Astrocyte of the hippocampus (primary cell): ENCODE measurements at places on chromosomes 1 and 21.

DNA sequence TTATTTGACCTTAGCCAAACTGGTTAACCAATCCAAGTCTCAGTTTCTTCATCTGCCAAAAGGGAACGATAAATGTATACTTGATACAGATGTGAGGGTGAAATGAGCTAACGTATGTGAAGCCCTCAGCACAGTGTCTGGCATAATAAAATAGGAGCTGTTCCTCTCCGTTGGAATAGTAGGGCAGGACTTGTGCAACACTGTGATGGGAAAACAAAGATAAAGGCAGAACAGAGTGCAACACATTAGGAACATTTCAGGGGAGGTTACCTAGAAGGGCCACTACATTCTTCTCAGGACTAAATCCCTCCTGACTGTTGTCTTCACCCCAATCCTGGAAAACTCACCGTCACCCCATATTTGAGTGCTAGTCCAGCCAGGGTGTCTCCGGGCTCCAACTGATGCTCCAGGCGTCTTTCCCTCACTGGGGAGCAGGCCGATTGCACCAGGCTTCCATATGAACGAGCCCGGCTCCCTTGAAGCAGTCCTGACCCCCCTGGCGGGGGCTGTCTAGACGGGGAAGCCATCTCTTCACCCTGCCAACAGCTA is 896 bp downstream of the LYSMD1 start:
- no peak for DNase-seq

GRCh38 chr1:27689423-27690173 is 17.6 kb upstream of the IFI6 start:
- DNase-seq = peak; percentile 88

- peak; percentile 69 for DNase-seq
These were observed 10.7 kb upstream of the ELF3 start for GRCh38 chr1:201999625-202000238.

DNA sequence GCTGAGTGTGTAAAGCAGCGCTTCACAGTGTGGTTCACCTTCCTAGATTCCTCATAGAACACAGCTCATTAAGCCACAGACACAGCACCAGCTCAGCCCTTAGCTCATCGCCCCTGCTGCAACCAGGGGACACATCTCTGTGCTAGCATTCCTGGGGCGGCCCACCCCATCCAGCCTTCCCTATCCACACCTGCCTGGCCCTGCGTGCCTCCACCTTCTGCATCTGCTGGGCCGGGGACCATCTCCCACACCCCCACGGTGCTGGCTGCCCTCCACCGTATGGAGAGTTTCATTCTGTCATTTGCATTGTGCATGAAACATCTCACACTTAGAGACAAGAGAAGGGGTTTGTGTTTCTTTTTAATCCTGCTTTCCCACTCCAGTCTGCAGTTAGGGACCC is 35.8 kb upstream of the PRSS38 start:
- no peak for DNase-seq

DNA sequence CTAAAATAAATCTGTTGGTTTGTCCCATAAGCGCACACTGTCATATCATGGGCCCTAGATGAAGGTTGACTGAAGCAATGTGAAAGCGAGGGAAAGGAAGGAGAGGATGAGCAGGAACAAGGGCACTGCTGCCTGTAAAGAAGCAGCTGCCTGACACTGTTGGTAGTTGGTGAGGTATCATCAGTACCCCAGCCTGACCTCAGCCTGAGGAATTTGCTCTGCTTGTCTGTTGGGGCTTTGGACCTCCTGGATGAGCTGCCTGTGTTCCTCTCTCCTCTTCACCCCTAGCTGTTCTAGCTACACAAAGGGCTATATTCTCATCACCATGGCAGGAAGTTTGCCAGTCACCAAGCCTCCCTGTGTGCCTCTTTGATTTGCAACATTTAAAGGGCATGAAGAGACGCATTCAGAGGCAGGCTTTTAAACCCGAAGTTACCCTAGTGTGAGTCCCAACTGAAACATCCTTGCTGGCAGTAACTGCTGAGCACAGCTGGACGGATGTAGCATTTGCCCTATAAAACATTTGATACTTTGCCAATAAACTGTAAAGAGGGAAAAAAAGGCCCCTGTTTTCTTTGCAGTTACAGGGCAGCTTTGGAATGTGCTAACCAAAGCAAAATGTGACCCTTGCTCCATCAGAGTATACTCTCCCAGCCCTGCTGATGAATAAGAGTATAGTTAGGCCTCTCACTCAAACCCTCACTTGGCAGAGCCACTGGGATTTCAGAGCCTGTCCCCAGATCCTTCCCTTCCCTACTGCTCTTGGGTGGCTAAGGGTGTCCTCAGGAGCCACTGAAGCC is 22.2 kb upstream of the SPATA6 start:
- DNase-seq = peak; percentile 80

DNA sequence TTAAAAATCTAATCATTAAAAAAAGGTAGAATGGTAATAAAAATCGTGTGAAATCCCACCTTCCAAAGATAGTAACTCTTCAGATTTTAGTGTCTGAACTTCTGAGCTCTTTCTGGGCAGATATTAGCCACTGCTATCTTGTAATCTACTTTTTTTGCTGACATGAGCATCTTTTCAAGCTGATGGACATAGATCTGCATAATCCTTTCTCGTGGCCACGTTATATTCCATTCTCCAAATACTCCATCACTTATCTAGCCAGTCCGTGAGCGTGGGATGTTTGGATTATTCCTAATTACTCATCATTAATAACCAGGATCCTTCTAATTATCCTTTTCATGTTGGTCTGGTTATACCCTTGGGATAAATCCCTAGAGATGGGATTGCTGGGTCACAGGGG is 254.2 kb upstream of the VAMP3 start:
- DNase-seq = no peak

DNA sequence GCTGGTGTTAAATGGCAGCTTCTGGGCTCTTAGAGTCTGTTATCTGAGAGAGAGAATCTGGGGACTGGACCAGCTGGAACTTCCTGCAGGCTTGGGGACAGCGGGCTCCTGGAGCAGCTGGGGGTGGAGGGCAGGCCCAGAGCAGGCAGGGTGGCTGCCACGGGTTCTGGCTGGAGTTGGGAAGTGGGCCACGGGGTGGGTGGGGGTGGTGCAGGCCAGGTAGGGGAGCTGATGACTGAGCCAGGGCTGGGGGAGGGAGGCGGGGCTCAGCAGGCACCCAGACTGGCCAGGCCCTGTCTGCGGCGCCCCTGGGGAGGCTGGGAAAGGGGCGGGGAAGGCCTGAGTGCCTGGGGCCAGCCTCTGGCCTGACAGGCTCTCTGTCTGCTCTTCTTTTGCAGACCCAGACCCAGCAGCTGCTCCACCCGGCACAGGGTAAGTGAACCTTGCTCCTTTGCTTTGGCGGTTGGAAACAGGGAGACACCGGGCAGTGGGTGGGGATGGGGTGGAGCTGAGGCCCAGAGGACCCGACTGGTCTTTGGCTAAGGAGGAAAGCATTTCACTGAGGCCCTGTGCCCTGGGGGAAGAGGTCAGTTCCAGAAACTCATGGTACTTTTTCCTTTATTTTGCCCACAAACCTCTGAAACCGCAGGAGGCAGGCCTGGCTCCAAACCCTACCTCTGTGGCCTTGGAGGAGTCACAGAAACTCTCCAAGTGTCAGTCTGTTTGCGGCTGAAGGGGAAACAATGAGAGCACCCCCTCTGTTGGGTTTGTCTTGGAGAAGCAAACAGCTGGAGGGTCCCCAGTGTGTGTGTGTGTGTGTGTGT is 48.8 kb downstream of the ARHGEF10L start:
- DNase-seq = peak; percentile 87

- no peak for DNase-seq
These were observed 637 bp downstream of the NHLH1 start for GRCh38 chr1:160367516-160367900.

DNA sequence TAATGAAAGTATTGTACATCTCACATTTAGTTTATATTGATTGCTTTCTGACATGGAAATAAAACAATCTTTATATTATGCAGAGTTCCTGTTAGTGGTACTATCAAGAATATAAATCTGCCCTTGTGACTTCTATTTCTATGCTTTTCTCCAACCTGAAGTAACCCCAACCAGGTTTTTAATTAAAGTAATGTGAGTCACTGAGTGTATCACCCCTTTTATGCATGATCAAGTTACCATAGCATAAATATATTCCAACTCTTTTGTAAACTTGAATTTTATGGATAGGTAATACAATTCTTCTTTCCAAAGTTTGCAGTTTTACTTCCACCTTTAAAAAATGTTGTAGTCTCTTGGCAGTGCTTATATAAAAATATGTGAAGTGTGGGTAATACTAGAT is 532.3 kb downstream of the USP25 start:
- no peak for DNase-seq

GRCh38 chr1:26017606-26018005 is 4.0 kb upstream of the EXTL1 start:
- DNase-seq = peak; percentile 35

GRCh38 chr1:31877544-31877943 is 60.6 kb downstream of the PTP4A2 start:
- DNase-seq = no peak

- DNase-seq = no peak
These were observed 213.3 kb upstream of the ZRANB2 start for GRCh38 chr1:71294178-71294577.

DNA sequence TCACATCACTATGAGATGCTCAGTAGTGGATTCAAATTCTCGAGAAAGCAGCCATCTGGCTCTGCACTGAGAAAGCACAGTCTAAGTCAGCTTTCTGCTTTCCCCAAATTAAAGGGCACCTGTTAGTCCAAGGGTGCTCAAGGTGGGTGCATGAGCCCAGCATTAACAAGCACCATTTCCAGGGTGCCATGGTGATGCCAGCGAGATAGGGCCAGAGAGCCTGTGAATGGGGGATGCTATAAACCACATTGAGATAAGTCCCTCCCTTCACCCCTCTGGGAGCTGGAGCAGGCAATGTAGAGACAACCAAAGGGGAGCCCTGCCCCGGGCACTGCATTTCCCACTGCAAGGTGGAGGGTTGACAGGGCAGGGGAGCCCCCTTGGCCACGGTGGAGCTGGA is 568.2 kb downstream of the AJAP1 start:
- no peak for DNase-seq

DNA sequence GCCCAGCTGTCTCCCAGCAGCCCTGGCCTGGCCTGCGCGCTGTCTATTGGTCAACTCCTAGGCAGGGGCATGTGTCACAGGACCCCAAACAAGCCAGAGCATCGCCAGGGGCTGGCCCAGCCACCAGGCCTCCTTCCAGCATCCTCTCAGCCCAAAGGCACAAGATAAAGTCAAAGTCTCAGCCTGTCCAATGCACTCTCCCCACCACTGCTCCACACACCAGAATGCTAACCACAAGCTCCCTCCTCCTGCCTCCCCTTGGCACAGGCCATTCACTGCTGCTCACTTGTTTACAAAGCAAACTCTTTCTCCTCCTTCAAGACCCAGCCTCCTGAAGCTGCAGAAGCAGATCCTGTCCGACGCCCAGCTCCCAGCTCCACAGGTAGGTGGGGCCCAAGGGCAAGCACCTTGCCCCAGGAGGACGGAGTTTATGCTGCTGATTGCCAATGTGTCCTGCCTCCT is 133.4 kb downstream of the DMRTB1 start:
- DNase-seq = peak; percentile 89

- no peak for DNase-seq
These were observed 205.0 kb downstream of the GPR52 start for GRCh38 chr1:174652569-174653280.

GRCh38 chr1:154199563-154199879 is 6.6 kb downstream of the CFAP141 start:
- DNase-seq = no peak

DNA sequence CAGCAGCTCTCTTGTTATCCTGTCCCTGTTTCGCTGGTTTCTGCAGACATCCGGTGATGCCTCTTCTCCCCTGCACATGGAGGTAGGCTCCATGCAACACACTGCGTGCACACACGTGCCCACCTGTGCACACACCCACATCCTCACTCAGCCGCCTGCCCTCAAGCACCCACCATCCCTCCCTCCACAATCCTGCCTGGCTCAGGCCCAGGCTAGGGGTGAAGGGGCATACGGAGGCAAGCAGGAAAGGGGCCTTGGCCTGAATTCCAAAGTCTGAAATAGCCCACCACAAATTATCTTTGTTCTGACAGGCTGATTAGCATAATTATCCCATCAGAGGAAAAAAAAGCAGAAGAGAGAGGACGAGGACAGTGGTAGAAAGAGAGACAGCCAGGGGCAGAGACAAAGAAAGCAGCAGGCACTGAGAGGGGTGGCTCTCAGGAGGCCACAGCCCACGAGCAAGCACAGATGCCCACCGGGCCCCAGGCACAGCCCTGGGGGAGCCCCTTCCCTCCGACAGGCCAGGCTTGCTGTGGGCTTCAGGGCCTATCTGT is 73.2 kb downstream of the GRIK3 start:
- no peak for DNase-seq

- DNase-seq = no peak
These were observed 227.3 kb upstream of the ADGRL2 start for GRCh38 chr1:81573458-81573857.

DNA sequence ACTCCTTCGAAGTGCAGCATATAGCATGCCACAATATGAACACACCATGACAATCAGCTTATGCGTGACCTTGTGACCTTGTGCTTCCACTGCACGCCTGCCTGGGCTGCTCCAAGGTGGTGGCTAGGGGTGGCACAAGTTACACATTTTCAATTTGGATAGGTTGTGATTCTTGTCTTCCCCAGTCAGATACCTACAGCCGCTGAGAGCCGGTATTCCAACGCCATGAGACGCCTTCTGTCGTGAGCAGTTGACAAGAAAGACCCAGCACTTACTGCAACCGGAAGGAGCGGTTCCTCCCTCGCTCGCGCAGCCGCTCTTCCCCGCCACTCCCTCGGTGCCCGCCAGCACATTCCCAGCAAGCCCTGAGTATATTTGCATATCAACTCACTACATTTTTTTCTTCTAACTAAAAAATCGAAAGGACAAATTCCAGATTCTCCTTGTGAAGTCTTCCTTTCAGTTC is 359 bp upstream of the RNU11 start:
- DNase-seq = peak; percentile 95

- peak; percentile 77 for DNase-seq
These were observed 281.0 kb upstream of the RUNX1 start for GRCh38 chr21:35329940-35330660.

DNA sequence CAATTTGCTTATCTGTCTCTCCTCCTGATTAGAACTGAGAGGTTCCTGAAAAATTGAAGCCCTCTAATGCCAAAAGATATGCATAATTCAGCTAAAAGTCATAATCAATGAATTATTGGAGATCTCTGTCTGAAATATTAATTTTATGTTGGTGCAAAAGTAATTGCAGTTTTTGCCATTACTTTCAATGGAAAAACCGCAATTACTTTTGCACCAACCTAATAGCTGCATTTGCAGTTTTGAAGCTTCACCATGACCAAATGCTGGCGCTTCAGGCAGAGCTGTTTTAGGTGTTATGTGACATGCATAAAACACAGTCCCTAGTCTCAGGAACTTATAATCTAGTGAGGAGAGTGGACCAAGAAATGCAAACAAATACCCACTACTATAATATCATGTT is 29.7 kb upstream of the FASLG start:
- no peak for DNase-seq

- peak; percentile 86 for DNase-seq
These were observed 1.7 kb downstream of the CLDN14 start for GRCh38 chr21:36478207-36478701.

DNA sequence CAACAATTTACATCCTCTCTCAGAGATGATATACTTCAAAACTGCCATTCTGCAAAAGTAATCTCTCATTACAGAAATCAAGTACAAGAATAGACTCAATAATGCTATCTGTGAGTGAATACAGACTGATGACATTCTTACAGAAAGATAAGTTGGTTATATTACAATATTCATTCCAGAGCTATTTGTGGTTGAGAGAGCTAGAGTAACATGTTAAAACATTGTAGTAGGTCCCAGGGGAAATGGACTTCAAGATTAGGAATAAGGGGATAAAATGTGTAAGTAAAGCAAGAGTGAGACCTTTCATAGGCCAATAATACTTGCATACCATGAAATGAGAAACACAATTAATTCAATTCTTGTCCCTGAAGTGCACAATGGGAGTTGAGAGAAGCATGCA is 1.5 kb downstream of the F13B start:
- DNase-seq = peak; percentile 7
